ENCODE measurements at places on chromosomes 13 and 19.

DNA sequence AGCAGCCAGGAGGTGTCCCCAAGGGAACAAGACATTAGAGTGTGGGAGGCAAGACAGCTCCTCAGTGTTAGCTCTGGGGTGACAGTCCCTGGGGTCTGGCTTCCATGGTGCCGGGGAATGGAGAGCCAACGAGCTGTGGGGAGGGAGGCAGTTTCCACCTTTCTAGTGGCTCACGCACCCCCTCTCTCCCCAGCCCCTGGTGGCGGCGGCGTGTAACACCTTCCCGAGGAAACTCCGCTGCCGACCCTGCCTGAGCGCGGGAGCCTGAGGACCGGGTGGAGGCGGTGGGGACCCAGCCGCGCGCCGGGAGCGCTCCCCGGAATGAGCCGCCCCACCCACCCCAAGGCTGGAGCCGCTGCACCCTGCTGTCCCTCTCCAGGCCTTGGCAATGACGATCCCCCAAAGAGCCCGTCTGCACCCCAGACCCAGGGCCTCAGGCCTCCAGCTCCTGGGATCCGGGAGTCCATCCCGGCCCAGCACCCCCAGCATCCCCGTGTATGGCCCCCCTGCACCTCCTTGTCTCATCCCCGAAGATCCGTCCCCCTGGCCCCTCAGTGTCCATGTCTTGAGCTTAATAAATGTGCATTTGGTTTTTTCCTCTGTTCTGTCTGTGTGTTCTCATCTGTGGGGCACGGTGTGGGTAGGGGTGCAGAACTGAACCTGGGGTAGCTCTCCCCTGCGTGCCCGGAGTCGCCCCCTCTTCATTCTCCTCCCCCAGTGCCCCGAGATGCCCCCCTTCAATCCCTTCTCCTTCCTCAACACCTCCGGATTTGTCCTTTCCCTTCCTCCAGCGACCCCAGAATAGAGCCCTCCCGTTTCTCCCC lies 622 bp upstream of the FXYD5 start:
- peak; percentile 88 for DNase-seq

- no peak for DNase-seq
Measured at GRCh38 chr13:40563350-40564125, 102.9 kb downstream of the FOXO1 start.

GRCh38 chr19:35421362-35421761 lies 26.7 kb upstream of the FFAR2 start:
- peak; percentile 44 for DNase-seq

GRCh38 chr13:83943530-83944279 lies 61.4 kb upstream of the SLITRK1 start:
- no peak for DNase-seq

- no peak for DNase-seq
Measured at GRCh38 chr19:7428651-7429113, 60.2 kb downstream of the PEX11G start.
